ENCODE measurements at places on chromosomes 11 and 22.

- peak; percentile 94 for DNase-seq
Observed at GRCh38 chr22:19705181-19705934, 8.9 kb upstream of the SEPTIN5 start.

- no peak for DNase-seq
Observed at GRCh38 chr11:34754171-34754823, 133.4 kb downstream of the EHF start.

DNA sequence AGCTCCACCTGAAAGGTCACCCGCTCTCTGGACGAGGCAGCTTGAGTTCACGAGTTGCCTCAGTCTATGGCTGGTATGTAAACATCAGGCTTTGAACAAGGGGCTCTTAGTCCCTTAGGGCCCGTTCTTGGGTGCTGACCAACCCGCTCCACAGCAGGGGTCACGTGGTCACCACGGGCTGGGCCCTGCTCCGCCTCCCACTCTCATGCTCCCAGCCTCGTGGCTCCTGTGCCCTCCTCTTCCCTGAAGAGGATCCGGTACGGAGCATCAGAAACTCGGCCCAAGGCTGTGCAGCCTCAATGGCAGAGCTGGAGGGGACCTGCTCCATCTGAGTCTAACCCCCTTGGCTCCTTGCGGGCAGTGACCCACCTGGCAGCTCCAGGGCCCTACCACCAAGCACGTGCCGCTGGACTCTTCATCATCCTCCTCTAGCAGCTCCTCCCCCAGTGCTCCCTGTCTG lies 54.2 kb upstream of the TTLL12 start:
- peak; percentile 42 for DNase-seq

DNA sequence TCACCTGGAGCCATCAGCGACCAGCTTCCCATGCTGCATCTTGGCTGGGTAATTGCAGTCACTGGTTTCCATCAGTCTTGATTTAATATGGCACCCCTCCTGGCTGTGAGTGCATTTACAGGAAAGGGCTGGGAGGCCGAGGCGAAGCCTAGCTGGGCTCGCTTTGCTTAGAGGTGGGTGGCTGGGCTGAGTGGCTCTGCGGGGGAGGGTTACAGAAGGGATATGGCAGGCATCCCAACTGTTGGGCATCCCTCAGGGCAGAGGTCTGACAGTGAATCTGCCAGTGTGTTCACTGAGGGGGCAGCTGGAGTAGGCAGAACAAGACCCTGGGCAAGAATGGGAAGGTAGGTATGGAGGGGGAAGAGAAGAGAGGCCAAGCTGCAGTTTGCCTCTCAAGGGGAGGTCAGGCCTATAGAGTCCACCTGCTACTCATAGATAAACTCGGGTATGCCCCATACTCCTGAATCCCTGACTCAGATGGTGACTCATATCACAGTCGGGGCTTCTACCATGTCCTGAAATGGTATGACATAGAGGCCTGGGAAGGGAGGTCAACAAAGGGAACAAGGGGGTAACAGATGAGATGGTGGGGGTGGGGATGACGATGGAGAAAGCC lies 77.5 kb upstream of the PHOX2A start:
- no peak for DNase-seq

DNA sequence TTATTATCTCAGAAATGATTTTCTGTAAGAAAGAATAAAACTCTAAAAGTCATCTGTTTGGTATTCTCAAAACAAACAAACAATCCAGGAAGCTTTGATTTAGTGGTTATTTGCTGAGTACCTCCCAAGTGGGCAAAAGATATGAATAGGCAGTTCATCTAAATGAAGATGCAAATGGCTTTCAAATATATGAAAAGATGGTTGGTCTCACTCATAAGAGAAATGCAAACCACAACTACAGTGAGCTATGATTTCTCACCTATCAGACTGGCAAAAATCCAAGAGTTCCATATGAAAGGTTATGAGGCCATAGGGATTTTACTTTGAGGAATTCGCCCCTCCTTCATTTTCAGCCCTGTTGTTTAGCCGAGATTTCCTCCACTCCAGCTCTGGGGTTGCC lies 11.3 kb upstream of the P2RY2 start:
- DNase-seq, result no peak

- no peak for DNase-seq
Observed at GRCh38 chr11:31005202-31005601, 364.3 kb downstream of the DCDC1 start.

DNA sequence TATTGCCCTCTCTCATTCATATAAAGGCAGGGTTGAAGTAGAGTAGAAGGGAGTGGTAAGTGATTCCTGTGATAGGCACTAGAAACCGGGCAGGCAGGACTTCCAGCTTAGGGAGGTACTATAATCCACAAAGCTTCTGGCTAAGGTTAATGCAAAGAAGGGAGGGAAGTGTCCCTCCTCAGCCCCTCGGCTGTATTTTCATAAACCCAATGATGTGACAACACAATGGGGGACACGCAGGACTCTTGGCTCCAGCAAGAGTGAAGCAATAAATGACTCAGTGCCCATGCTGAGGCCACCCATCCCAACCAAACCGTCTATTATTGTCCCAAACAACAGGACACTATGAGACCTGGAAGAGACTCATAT lies 90.7 kb downstream of the ETS1 start:
- DNase-seq, result no peak

DNA sequence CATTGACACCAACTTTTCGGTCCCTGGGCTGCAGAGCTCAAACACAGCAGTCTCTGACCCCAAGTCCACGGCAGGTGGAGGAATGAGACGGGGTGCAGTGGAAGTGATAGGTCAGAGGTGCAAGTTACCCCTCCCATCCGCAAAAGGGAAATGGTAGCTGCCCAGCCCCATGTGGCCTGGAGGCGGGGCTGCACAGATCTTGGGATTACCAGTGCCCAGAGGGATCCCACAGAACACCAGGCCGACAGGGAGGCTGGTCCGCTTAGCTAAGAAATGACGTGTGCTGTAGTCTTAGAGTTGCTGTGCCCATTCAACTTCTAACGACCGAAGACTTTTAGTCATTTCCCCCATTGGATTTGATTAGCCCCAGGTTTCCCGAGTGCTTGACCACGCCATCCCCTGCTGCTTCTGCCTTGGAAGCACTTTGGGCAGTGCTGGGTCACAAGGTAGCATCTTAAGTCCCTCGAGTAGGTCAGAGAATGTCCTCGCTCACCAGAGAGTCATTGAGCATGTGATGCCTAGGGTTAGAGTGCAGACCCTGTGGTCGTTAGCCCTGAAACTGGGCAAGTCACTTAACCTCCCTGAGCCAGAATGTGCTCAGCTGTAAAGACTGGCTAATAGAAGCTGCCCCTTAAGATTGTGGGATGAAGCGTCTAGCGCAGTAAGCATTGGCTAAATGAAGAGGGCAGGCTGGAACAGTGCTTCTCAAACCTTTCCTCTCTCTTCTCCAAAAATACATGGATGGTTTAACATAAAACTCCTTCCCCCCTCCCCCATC lies 4.2 kb downstream of the PTGDR2 start:
- no peak for DNase-seq

DNA sequence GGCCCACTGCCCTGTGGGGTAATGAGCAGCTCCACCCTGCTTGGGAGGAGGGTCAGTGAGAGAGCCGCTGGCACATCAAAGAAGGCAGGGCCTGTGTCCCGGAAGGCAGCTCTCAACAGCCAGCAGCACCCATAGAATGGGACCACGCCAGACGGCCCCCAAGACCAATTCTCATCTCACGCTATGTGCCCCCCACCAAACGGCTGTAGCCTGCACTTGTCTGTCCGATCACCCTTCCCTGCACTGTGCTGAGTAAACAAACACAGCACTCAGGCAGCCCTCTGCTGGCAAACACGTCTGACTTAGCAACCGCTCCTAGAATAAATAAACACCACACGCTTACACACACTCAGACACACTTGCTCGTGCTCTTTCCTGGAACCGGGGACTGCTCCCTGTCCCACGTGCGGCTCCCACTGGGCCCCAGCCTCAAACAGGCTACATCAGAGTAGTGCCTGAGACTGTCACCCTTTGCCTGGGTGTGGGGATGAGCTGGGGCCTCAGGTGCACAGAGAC lies 53.2 kb upstream of the CDON start:
- peak; percentile 66 for DNase-seq

DNA sequence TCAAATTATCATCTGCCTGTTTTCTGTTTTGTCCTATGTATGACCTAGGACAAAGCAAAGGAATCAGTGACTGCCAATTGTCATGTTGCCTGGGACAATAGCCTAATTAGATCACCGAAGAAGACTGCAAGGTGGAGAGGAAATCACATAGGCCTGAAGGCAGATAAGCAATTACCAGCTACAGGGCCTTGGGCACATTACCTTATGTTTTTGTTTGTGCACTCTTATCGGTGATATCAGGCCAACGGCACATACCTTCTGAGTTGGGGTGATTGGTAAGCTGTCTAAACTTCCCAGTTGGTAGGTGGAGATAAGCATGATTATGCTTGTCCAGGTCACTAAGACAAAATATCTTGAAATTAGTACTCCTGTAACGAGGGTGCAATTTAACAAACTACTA lies 58.1 kb upstream of the FAM181B start:
- no peak for DNase-seq
